ENCODE measurements at places on chromosomes 4 and X.

GRCh38 chrX:48071064-48071985, at the start of gene ZNF630:
Gene ZNF630 (minus strand): TSS chrX:48071640. CDS start chrX:48066886, 4,754 bp downstream.
- peak; percentile 88 for DNase-seq

GRCh38 chr4:175891851-175892250, 79.8 kb upstream of the GPM6A start:
- no peak for DNase-seq

DNA sequence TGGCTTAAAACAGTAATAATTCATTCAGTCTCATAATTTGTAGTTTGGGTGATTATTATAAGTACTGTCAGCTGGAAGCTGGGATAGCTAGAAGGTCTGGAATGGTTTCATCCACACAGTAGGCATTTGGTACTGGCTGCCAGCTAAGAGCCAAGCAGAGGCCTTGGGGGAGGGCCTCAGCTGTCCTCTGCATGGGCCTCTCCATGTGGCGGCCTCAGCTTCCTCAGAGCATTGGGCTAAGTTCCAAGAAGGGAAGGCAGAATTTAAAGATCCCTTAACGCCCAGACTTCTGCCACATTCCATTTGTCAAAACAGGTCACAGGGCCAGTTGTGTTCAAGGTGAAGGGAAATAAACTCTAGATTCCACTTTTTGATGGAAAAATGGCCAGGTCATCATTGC, 93.3 kb downstream of the NEUROG2 start:
- DNase-seq: no peak

GRCh38 chr4:168293386-168293975, 25.1 kb downstream of the DDX60 start:
- no peak for DNase-seq

DNA sequence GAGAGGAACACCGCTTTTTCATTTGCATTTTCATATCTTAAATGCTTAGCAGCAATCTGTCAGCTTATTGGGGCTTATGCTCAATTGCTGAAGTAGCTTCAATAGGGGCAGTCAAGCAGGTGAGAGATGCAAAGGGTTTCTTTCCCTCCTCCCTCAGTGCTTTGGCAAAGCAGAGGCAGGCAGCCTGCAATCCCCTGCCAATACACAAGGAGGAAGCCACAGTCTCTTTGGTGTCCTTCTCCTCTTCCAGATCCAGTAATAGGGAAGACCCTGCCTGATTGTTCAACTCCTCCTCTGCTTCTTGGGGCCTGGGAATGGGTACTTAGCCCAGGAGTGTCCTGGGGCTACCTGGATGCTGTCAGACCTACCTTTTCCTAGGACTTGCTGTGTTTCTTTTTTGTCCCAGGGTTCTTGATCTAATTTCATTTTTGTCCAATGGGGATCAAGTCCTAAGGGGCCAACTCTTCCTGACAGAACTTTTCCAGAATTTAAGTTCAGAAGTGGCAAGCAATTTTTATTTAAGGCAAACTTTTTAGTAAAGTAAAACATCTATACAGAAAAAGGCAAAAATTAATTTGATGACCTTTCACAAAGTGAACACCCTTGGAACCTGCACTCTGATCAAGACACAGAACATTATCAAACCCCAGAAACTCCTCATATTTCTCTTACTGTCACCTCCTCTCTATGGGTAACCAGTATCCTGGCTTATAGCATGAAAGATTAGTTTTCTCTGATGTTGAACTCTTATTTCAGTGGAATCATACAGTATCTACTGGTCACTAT, 260.3 kb downstream of the PPP3CA start:
- DNase-seq: no peak

GRCh38 chr4:26157541-26157940, 163.3 kb upstream of the RBPJ start:
- no peak for DNase-seq
